ENCODE measurements at places on chromosomes 11 and 22.

GRCh38 chr22:36012332-36012731, 16.3 kb downstream of the RBFOX2 start:
- DNase-seq, result no peak

DNA sequence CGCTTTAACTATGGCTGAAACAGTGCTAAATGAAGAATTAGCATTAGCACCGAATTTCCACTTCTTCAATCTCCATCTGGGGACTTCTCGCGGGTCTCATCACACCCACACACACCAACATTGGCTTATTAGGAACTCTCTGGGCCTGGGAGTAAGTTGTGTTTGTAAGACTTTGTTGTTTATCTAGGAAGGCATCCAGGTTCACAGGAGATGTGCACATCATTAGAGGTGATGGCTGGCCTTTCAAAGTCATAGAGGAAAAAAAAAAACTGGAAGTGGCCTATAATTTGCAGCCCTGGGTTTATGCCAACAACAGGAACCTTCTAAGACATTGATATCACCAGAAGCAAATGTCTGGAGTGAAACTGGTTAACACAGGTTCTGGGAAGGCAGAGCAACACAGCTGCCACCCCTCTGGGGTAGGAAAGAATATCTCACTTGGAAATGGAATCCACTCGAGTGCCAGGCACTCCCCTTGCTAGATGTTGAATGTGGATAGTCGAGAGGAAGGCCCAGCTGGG, 84.5 kb downstream of the TRAF6 start:
- DNase-seq, result no peak

GRCh38 chr11:16807306-16807705, 68.9 kb downstream of the C11orf58 start:
- no peak for DNase-seq

DNA sequence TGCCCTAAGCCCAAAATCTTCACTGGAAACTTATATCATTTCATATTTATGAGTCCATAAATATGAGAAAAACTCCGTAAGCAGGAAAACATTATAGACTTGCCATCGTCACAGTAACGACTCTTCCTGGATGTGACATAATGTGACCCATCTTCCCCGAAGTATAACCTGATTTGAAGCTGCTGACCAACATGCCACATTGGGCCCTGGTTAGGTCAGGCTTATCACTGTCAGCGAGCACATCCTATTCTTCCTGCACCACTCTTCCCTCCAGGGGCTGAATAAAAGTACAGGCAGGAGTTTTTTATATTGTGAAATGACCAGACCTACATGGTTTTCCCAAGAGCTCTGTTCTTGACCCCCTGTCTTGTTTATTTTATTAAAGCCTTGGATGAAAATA, 12.1 kb upstream of the BLID start:
- no peak for DNase-seq

Data from NCI-H226 (cell line).